ENCODE measurements at places on chromosomes 7 and 10. TPM values are rescaled to one million over a fixed set of nuclear protein-coding genes. Genes with fewer than 3 reads are reported as not detected.
A peak's percentile ranks its signal among the peaks of the same experiment; 100 is the strongest.

DNA sequence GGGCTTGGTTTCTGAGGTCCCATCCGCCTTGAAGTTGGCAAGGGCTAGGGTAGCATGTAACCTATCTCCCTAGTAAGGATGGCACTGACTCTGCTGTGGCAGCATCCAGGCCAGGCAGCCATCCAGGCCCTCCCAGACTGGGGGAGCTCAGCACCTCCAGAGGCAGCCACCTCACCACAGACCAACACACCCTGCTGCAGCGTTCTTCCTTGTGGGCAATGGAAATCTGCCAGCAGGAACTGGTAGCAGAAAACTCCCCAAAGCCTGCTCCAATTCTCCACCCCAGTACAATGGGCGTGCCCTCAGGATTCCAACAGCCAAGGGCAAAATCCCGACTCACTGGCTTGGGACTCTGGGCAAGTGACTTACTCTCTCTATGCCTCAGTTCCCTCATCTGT, 27.5 kb downstream of the DLG5 start:
- DNase-seq = peak; percentile 91

GRCh38 chr10:30029872-30030256, 29.5 kb downstream of the JCAD start:
- peak; percentile 40 for DNase-seq

GRCh38 chr10:117581961-117582360, 39.4 kb downstream of the EMX2 start:
- no peak for DNase-seq

DNA sequence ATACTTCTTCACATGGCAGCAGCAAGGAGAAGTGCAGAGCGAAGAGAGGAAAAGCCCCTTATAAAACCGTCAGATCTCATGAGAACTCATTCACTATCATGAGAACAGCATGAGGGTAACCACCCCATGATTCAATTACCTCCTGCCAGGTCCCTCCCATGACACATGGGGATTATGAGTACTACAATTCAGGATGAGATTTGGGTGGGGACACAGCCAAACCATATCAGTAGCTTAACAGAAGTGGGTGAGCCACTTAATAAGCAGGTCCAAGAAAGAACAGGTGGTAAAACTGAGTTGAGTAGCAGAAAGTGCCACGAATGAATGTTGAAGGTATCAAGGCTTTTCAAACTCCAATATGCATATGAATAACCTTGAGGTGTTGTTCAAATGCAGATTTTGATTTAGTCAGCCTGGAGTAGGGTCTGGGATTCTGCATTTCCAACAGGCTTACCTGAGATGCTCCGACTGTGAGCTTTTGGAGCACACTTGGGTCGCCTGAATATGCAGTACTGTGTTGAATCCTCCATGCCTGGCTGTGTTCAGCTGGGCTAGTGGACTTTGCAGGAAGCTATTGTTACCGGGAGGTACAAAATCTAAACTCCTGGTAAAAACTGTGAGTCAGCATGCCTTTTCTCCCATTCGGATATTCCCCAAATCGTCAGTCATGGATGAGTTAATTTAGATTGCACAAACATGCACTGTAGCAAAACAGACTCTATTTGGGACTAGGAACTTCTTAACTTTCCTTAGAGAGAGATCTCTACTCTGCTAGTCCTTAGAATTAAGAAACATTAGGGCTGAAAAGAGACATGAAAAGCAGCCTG, 69.0 kb upstream of the PRKCQ start:
- DNase-seq = no peak

Gene ANKRD1
- total RNA-seq = 0.29 TPM

GRCh38 chr7:41185851-41186250, 517.0 kb downstream of the INHBA start:
- DNase-seq = no peak

Gene FIGNL1
- total RNA-seq = 62.6 TPM

Gene SEC61A2
- 13.0 TPM for total RNA-seq

DNA sequence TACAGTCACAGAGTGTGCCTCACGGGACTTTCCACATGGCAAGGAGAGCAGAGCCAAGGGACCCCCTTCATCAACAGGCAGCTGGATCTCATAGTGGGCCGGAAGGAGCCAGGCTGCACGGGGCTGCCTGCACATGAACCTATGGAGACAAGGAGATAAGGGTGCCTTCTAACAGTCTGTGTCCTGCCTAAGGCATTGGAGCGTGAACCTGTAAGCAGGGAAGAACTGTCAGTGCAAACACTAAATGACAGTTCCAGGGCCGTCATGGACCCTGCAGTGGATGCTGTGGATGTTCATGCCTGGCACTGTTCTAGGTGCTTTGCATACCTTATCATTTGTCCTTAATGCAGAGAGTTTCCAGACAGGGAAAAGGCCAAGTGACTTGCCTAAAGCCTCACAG, 85.9 kb downstream of the WIPF3 start:
- DNase-seq = no peak

- peak; percentile 53 for DNase-seq
Measured at GRCh38 chr7:82109288-82109687, 334.3 kb downstream of the CACNA2D1 start.

- DNase-seq = no peak
Measured at GRCh38 chr7:140261522-140261921, 84.7 kb upstream of the KDM7A start.

DNA sequence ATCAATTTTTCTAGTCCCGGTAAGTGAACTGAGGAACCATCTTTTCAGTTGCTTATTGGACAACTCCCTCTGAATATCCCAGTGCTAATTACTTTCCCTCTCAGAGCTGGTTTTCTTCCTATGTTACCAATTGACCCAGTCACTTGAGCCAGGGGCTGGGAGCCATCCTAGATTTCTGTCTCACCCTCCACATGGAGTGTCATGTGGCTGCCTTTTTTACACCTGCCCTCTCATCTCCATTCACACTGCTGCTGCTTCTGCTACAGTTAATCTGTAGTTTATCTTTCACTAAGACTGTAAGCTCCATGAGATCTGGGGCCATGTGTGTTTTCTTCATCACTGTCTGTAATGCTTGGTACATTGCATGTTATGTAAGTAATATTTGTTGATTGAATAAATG, 35.8 kb downstream of the VCL start:
- DNase-seq = no peak

Gene FEZF1
- not detected for total RNA-seq

Gene CALHM3
- total RNA-seq = 6.8 TPM

GRCh38 chr10:102291221-102291905, 46.0 kb downstream of the GBF1 start:
- DNase-seq = no peak

DNA sequence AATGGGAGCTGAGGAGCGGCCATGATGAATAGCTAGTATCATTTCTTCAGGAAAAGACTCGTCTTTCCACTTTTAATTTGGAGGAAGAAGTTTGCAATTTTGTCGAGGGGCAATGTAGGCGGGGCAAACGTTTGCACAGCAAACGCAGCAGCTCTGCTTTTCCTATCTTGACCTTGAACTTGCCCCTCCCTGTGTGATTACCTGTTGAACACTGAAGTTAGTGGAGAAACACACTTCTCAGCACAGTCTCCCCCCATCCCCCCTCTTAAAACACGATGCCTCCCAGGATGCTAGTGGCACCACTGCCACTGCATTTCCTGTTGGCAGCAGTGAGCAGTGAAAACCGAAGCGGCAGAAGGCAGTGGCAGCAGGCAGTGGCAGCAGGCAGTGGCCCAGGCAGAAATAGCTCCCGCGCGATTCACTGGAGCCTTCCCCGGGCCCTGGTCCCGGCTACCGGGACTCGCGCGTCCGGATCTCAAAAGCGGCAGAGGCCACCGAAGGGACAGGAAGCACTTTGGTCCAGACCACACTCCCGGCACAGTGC, at the start of gene EPDR1:
EPDR1 (plus strand) TSS at position 336 of the 544 bp plus-strand sequence. CDS start 300 bp downstream, outside the sequence.
- DNase-seq = peak; percentile 80

- no peak for DNase-seq
Measured at GRCh38 chr7:156651474-156651873, 10.9 kb downstream of the RNF32 start.

Gene CALHM2
- total RNA-seq = 1.9 TPM

Gene AASS
- 21.1 TPM for total RNA-seq

GRCh38 chr10:122140941-122141623, 130.0 kb upstream of the BTBD16 start:
- peak; percentile 98 for DNase-seq

DNA sequence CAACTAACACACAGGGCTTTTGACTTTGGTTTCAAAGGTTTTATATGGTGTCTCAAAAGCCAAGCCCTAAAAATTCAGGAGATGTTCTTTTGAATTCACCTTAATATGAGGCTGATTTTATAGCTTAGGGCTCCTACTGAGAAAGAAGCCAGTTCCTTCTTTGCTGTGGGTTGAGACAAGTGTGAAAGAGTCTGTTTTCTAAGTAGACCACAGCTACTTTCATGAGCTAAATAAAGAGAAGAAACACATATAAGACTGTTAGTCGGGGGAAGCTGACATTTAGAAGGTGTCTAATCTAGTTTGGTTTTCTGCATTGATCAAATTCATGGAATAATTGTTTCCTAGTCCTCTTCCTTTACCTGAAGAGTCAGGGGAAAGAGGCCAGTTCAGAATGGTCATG, 332.1 kb upstream of the CELF2 start:
- DNase-seq = no peak

DNA sequence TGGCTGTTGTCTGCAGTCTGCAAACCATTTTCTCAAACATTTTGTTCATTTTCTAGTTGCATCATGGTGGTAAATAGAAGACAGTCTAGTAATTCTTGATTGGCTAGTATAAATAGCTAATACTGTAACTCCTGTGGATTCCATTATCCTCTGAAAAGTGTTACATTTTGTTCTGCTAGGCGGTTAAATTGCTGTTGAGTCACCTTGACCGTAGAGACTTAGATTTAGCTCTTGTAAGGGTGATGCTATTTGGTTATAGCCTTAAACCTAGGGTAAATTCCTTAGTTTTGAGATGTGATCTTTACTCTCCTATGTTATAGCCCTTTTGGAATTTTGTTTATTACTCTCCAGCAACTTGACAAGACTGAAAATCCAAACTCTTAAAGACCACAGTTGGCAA, 58.8 kb downstream of the SHOC2 start:
- DNase-seq = no peak

DNA sequence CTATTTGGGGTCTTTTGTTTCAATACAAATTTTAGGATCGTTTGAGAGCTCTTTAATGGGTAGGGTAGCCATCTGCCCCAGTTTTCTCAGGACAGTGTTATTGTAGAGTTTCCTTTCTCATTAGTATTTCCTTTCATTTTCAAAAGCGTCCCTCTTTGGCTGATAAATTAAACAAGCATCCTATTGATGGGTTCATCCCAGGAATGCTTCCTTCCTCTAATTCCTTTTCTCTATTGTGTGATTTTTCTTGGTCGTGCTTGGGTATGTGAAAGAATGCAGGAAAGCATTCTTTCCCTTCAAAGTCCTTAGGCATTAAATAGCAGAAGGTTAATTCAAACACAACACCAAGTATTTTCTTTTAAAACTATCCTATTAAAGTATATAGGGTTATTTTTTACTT, 14.0 kb downstream of the SLC13A1 start:
- no peak for DNase-seq

DNA sequence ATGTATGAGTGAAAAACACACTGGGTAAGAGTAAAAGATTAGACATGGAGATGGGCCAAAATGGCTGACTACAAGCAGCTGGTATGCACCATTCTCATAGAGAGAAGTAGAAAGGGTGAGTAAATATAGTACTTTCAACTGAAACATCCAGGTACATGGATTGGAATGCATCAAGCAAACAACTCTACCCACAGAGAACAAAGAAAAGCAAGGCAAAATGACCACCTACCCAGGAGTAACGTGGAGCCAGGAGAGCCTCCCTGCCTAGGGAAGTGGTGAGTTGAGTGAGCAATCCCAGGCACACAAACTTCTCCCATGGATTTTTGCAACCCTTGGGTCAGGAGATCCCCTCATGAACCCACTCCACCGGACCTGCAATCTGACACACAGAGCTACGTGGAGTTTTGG, 212.8 kb downstream of the PTN start:
- peak; percentile 39 for DNase-seq

Gene PNLIP
- not detected for total RNA-seq

- peak; percentile 88 for DNase-seq
Measured at GRCh38 chr10:101012525-101013364, 13.1 kb downstream of the LZTS2 start.

- DNase-seq = no peak
Measured at GRCh38 chr7:41873741-41874140, 170.9 kb upstream of the INHBA start.

DNA sequence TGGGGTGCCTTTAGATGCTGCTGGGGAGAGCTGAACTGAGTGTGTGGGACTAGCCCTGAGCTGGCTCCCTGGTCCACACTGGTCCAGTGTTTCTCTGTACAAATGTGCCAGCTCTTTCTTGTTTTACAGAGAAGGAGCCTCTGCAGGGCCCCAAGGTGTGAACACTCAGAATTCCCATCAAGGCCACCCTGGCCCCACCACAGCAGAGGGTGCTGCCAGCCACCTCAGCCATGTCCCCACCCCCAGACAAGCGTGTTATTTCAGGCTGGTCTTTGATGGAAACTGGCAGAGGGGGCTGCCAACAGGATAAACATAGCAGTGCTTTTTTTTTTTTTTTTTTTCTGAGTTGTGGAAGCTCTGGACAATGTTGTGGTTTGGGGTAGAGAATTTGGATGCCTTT, 68.5 kb upstream of the LRRC18 start:
- no peak for DNase-seq

Data from RPMI7951 (cell line).